ENCODE measurements at places on chromosomes 5 and 9.

- DNase-seq = no peak
Observed at GRCh38 chr9:131611586-131612315, 66.4 kb downstream of the PRRT1B start.

- DNase-seq = no peak
Observed at GRCh38 chr9:130543859-130544258, 35.5 kb upstream of the FUBP3 start.

DNA sequence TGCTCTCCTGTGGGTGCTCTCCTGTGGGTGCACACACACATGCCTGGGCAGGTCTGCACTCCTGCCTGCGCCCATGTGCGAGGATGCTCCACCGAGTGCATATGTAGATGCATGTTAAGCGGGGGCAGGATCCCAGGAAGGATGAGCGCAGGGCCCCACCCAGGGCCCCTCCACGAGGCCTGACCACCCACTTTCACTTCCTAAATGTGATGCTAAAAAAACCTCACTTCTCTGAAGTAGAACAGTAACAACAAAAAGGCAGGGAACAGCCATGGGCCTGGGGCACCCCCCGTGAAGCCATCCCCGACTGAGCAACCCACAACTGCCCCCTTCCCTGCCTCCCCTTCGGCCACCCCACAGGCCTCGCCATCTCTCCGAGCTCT, 48.2 kb upstream of the SARDH start:
- no peak for DNase-seq

- no peak for DNase-seq
Observed at GRCh38 chr5:180455872-180456271, 38.3 kb upstream of the CNOT6 start.

DNA sequence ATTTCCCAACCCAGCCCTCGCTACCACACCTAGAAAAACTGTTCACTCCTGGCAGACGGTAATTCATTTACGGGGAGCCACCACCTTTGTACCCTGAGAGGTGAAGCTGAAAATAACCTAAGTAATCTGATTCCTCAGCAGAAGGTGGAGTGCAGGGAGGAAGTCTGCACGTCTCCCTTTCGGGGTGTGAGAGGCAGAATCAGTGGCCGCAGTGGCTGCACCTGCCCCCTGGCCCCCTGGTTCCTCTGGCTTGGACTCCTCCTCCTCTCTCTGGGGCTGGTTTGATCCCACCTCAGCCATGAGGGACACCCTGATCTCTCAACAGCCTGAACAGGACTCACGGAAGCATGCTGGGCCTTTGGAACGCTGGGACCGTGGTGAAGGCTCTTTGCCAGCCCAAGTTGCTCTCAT, 10.5 kb downstream of the TMEM174 start:
- DNase-seq = no peak

DNA sequence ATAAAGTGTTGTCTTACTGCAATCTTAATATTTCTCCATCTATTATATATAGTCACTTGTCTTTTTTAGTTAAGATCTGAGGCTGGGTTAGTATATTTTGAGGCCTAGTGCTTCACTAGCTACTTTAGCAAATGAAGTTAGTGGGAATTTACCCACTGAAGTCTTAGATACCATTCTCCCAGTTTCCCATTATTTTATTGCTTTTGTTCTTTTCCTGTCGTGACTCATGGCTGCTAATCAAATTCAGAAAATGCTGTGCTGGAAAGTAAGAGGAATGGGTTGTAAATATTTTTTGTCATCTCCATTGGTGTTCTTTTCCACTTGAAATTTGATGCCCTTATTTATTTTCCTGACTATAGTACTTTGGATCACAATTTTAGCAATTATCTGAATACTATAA, 14.2 kb downstream of the TCERG1 start:
- no peak for DNase-seq

- peak; percentile 20 for DNase-seq
Observed at GRCh38 chr9:99807276-99807852, 14.3 kb upstream of the NR4A3 start.

DNA sequence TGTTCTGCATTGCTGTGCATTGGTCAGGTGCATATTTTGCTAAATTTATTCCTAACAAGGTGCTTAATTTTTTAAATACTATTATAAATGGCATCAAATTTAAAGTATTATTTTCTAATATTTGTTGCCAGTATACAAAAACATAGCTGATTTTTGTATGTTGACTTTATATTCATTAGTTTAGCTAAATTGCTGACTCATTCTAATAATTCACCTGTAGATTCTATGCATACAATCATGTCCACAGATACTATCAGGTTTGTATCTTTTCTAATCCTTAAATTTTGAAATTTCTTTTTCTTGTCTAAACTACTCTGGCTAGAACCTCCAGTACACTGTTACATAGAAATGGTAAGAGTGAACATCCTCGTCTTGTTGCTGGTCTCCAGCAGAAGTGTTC, 657.6 kb downstream of the CCDC171 start:
- no peak for DNase-seq

- no peak for DNase-seq
Observed at GRCh38 chr9:84701801-84702200, 32.3 kb downstream of the NTRK2 start.

- no peak for DNase-seq
Observed at GRCh38 chr5:14879937-14880589, 8.5 kb upstream of the ANKH start.

DNA sequence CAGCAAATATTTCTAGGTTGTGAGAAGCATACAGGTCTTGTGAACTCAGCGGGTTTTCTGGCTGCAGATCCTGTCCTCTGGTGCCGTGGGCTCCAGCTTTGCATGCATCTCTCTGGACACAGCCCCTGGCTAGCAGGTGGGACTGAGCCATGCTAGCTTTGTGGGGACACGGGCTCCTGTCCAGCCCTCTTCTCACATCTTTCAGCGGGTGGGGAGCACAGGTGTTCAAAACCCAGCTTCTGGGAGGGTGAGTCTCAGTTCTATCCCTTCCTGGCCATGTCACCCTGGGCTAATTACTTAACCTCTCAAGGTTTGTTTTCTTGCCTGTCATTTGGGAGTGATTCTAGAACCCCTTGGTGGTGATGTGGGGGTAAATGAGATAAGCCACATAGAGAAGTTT, 162.3 kb downstream of the ICE1 start:
- no peak for DNase-seq

DNA sequence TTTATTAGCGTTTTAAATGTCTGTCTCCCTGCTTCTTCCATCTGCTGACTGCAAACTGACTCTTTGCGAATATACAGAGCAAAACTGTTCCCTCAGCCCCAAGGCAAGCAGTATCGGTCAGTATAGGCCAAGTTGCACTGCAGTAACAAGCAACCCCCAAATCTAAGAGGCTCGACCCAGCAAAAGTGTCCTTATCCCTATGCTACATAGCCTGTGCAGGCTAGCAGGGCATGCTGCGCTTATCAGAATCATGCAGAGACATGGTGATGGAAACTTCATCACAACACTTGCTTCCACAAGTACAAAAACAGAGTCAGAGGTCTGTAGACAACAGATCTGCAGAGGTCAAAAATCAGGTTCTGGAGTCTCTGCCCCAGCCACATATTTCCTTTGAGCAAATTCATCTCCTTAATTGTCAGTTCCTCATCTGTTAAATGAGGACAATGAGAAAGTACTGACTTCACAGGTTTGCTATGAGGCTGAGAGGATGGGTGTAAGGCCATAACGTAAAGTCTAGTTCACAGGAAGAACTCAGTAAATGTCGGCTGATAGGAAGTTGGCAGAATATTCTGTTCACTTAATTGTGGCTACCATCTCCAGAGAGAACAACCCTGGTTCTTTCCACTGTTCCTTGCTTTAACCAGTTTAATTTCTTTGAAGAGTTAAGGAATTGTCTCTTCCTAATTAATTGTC, 9.6 kb upstream of the IL17B start:
- no peak for DNase-seq

GRCh38 chr9:86902991-86903733, 44.1 kb downstream of the GAS1 start:
- no peak for DNase-seq

DNA sequence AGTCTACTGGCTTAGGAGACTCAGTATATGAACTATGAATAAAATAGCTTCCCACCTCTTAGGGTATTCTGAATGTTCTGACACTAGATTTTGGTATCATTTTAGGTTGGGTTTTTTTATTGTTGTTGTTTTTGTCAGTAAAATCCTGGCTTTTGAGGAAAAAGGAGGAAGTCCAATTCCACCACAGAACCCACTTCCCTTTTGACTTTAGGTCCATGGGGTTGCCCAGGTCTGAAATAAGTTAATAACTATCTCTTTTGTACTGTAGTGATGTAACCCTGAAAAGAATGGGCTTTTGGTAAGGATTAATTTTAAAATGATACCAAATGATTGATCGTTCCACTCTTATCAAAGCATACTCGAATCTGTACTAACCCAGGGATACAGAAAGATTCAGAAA, 29.1 kb upstream of the IL12B start:
- DNase-seq = no peak

DNA sequence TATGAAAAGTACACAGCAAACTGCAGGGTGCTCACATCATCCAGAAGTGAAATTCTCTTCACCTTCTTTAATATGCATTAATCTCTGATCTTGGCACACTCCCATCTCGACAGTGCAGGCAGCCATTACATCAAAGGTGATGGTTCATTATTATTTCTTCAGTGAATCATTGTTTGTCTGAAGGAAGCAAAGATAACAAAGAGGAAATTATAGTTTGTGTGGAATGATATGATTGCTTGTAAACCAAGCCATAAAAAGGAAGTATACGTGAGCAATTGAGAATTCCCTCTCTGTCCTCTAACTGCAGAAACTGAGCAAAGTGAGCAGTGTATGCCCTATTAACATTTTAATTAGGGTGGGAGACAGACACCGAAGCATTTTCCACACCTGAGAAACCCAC, 171.6 kb upstream of the PPP1R2B start:
- DNase-seq = no peak

DNA sequence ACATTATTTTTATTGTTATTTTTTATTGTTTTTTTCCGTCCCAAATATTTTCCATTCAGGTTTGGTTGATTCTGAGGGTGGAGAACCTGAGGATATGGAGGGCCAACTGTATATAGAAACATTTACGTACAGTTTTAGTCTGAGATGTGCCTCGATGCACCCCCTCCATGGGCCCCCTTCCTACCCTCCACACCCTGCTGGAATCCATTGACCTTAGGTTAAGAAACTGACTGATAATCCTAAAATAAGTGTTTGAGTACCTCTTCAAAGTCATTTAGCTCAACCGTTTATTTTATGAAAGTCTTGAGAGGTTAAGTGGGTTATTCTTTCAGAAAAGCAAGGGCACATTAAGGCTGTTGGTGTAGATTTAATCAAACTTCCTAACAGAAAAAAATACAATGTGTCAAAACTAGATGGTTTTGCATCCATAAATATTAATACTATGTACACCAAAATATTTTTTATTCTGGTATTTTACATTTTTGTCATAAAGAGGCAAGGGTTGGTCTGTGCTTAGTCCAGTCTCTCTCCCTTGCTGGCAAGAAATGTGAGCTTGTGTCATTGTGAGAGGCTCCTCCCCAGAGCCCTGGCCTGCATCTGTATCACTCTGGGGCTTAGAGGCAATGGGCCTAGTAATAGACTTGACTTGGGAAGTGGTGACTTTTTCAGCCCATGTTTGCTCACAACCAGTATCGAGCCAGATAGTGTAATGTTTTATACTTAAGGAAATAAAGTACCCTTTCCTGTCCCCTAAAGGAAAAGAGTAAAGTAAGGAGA, 15.7 kb downstream of the MTRR start:
- DNase-seq = no peak

DNA sequence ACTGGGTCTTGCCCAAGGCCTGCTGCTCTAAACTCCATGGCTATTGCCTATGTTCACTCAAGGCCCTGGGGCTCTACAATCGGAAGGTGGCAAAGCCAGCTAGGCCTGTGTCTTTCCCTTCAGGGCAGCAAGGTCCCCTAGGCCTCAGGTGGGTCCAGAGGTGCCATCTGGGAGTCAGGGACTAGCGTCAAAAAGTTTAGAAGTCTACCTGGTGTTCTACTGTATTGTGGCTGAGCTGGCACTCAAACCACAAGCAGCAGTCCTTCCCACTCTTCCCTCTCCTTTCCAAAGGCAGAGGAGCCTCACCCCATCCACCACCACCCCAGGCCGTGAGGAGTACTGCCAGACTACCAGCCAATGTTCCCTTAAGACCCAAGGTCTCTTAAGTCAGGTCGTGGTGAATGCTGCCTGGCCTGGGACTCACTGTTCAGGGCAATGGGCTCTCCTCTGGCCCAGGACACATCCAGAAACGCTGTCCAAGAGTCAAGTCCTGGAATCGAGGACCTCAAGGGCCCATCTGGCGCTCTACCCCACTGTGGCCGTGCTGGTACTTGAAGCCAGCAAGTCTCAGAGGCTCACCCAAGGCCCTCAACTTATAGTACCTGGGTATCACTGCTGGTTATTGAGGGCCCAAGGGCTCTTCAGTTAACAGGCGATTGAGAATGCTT, 13.0 kb upstream of the SARDH start:
- no peak for DNase-seq

- no peak for DNase-seq
Observed at GRCh38 chr9:98226516-98226915, 28.9 kb downstream of the TBC1D2 start.

DNA sequence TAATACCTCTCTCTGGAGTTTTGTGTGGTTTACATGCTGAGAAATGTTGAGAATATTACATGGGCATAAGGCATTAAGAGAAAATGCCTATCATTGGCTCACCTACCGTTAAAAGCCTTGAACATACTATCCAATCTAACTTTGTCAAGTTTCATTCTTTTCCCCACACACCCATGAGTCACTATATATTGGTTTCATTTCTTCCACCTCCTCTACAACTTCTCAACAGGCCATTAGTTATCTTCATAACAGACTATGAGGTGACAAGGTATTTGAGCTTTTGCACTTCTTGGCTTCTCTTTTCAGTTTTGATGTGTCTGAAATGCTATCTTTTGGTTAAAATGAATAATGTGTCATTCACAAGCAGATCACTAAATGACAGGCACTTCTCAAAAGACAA, 288.0 kb downstream of the KCNN2 start:
- DNase-seq = no peak

DNA sequence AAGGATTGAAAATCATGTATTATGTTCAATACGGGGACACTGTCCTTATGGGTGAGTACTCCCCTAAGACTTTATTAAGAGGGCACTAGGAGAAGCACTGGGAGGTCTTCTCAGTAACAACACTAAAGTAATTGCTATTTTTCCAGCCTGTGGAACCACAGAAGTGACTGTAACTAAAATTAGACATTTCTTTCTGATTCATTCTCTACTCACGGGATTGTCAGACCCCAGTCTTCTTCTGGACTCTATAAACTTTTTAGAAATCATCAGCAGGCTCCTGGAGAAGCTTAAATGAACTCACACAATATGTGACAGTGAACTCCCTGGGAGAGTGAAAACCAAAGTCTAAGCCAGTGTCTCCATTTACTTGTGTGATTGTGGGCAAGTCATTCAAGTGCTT, 14.5 kb downstream of the TLR4 start:
- DNase-seq = no peak

DNA sequence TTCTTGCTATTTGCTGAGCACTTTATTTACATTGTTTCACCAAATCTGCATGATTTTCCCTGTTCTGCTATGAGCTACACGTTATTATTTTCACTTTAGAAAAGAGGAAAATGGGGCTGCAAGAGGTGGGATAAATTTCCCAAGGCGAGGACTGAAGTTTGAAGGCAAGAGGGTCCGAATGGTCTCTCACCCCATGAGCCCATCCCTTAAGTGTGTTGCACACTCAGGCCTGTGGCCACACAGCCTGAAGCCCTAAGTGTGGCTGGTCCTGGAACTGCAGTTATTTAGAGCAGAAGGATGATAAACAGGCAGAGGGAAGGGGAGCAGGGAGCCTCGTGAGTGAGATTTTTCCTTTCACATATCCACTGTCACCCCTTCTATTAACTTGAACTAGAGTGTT, 7.8 kb downstream of the PDE8B start:
- DNase-seq = no peak
